CD4-positive, alpha-beta T cell treated with Interleukin-6 at 100 ng/mL for 8 hours (primary cell): ENCODE measurements at places on chromosomes 12 and 14.

DNA sequence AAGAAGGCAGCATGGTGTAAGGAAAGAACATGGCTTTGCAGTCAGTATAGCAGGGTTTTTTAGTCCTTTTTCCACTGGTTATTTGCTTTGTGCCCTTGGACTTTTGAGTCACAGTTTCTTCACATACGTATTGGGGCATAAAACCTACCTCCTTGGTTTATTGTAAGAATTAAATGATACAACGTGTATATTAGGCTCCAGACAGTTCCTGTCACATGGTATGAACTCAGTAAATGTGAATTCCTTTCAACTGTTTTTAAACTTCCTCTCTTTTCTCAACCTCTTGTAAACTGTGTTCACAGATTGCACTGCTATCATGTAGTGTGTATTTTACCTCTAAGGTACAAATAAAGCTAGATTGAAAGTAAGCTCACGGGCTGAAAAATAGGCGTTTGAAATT is 29.5 kb downstream of the MSRB3 start:
- no peak for DNase-seq

GRCh38 chr12:62537551-62537950 is 70.9 kb downstream of the MON2 start:
- DNase-seq = no peak

GRCh38 chr14:61103541-61104339 is 122.7 kb downstream of the SLC38A6 start:
- no peak for DNase-seq

GRCh38 chr14:51607711-51608110 is 44.0 kb upstream of the FRMD6 start:
- DNase-seq = no peak

GRCh38 chr12:60830381-60830780 is 1234.6 kb downstream of the SLC16A7 start:
- no peak for DNase-seq

DNA sequence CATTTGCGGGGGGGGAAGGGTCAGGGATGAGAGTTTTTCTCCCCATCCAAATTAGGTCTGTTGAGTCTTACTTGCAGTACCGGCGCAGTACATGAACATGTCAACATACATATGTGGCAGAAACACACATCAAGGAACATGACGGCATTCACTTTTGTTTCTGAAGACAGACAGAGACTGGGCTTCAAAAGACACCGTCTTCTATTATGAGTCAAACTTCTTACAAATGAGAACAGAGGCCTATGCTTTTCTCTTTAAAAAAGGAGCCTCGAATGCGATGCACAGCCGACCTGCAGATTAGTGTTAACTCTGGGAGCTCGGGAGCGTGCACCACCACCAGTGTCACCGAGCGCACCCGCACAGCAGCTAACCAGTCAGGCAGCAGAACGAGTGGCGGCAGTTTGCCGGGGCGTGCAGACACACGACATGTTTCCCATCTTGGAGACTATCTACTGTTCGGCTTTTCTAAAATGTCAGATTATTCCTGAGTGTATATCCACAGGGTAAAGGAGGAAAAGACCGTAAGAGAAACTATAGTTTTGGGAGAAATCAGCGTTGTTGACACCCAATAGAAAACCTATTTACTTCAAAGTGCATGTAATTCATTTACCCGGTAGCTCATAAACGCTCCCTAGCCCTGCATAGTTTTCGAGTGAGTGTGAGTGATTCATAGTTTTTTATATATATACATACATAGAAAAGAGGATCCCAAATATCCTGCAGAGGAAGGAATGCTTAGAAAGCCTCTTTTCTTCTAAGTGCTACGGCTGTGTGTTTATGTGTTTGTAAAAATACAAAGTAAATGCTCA is 33.0 kb downstream of the UBR7 start:
- DNase-seq = no peak

GRCh38 chr14:51432302-51432948 is 192.4 kb downstream of the TMX1 start:
- no peak for DNase-seq

GRCh38 chr12:27164330-27165040 is 79.6 kb upstream of the STK38L start:
- DNase-seq = no peak

GRCh38 chr12:1773937-1774655 is 46.3 kb upstream of the LRTM2 start:
- DNase-seq = no peak

DNA sequence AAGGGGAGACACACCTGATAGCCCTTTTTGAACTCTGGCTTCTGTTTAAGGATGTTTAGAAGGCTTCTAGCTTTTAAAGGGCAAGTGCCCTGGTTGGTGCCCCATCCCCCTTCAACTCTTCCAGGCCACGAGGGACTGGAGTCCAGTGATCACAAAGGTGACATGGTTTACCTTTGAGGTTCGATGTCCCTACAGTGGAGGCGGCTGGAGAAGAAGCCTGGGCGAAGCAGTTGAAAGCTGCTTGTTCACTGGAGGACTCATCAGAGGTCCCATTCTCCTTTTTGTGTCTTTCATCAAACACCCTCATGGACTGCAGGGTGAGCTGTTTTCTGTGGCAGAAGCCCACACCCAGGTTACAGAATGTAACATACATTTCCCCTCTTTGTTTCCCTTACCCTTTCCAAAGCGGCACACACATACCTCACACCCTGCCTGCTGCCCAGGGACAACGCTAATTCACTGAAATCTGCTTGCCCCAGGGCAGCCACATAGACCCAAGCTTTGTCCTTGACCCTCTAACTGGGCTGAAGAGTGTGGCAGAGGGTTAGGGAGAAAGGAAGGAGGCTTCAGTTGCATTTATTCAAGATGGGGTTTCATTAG is 7.7 kb downstream of the TBX3 start:
- no peak for DNase-seq

DNA sequence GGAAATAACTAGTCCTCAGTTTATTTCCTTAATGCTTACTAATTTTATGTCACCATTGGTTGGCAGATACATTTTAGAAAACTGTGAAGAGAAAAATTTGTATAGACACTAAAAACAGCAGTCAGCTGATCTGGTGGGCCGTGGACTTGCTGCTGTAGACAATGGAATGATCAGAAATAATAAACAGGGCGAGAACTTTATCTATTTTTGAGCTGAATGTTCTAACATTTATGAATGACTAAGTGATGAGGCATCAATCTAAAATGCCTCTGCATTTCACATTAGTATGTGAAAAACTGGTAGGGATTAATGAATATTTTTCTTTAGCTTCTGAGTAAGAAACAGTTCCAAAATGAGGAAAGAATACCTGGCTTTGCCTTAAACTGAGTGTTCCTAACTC is 24.8 kb upstream of the PKP2 start:
- DNase-seq = no peak

GRCh38 chr12:11130999-11131398 is 3.4 kb downstream of the TAS2R30 start:
- no peak for DNase-seq

GRCh38 chr12:132116709-132117557 is 27.2 kb downstream of the DDX51 start:
- DNase-seq = no peak

GRCh38 chr12:56158926-56159461 is 835 bp downstream of the MYL6 start:
- peak; percentile 14 for DNase-seq

- no peak for DNase-seq
Measured at GRCh38 chr14:66378712-66379505, 107.3 kb upstream of the CCDC196 start.

GRCh38 chr14:38880643-38881524 is 222.2 kb downstream of the SEC23A start:
- no peak for DNase-seq

- DNase-seq = no peak
Measured at GRCh38 chr12:95198914-95199313, 18.4 kb downstream of the FGD6 start.

GRCh38 chr12:13044906-13045299 is 722 bp downstream of the FAM234B start:
- DNase-seq = no peak
